Amygdala (tissue), 56 donors: ENCODE measurements at places on chromosomes 2 and 18.

GRCh38 chr2:20050104-20050645, 1.3 kb downstream of the LAPTM4A start:
- DNase-seq, result no peak

- no peak for DNase-seq
Observed at GRCh38 chr2:3246928-3247714, 130.5 kb downstream of the EIPR1 start.

- no peak for DNase-seq
Observed at GRCh38 chr18:7657937-7658336, 90.8 kb downstream of the PTPRM start.

DNA sequence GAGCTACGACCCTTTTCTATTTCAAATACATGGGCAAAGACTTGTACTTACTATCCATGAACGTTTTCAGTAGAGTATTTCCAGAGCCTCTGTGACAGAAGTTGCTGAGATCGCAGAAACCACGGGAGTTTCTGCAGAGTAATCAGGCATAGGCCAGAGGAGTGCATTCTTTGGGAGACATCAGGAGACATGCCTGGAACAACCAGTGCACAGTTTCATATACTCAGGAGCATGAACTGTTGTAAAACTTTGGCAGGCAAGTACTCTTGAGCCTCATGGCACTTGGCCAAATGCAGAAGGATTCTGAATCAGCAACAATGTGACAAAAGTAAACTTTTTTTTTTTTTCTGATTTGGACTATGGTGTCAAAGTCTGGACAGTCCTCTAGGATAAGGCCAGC, 307.1 kb downstream of the GRB14 start:
- no peak for DNase-seq

DNA sequence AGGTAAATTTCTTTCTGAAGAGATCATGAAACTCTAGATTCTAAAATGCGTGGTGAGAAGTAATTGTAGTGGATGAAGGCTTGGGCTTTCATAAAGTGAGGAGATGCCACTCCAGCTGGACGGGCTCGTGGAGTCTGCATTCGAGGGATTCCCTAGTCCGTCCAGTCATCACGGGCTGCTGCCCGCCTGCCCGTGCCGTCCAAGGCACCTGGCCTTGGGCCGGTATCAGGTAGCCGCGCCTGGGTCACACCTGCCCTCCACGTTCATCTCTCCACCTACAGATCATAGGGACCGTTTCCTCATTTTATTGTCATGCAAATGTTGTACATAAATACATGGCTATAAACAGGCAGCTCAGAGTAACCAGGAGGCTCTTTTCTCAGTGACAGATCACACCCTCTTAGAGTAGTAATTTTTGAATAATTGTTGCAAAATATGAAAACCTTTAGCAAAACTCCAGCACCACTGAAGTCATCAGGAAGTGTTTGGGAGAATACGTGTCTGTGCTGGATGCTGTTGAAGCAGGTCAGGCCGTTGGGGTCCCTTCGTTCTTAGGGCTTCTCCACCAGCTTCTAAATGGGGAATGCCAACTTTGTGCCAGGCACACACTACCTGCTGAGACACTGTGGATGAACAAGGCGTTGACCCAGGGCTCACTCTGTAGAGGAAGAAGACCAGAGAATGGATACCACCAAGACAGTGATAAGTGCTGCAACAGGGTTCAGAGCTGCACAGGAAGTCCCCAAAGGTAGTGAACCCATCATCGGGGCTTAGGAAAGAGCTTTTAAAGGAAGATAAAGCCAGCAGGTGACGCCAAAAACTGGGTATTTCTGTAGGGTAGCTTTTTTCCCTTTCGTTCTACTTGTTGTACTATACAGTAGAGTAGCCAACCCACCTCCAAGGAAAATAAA, 112.5 kb downstream of the FAM210A start:
- no peak for DNase-seq

DNA sequence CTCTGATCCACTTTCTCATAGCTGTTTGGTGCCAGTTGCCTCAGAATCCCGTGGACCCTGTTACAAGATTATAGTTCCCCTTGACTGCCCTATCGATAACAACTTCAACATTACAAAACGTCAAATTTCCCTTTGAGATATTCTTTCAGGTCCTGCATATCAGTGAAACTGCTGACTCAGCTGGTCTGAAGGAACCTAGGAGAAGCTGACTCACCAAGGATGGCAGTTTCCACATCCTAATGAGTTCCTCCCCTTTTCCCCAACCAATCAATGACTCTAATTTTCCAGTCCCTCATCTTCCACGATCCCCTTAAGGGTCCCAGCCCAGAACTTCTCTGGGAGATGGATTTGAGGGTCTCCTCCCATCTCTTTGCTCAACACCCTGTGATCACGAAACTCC, 27.6 kb upstream of the GNAL start:
- DNase-seq, result no peak

- DNase-seq, result no peak
Observed at GRCh38 chr2:70479816-70480215, 73.8 kb downstream of the TGFA start.

DNA sequence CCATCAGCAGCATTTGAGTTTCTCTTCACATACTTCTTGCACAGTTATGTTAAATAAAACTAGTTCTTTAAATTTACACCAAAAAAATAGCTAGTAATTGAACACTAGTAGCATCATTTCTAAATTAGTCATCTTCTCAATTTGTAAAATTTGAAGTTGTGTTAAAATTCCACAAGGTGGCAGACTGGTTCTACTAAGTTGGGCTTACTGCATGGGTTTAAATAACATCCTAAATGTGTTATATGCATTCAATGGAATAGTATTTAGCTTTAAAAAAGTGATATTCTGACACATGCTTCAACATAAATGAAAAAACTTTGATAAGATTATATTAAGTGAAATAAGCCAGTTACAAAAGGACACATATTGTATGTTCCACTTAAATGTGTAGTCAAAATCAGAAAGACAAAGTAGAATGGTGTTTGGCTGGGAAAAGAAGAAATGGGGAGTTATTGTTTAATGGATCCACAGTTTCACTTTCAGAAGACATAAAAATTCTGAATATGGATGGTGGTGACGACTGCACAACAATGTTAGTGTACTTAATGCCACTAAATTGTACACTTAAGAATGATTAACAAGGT, 28.7 kb upstream of the RPRD1A start:
- no peak for DNase-seq

GRCh38 chr2:241724975-241725870, 9.2 kb upstream of the D2HGDH start:
- no peak for DNase-seq

DNA sequence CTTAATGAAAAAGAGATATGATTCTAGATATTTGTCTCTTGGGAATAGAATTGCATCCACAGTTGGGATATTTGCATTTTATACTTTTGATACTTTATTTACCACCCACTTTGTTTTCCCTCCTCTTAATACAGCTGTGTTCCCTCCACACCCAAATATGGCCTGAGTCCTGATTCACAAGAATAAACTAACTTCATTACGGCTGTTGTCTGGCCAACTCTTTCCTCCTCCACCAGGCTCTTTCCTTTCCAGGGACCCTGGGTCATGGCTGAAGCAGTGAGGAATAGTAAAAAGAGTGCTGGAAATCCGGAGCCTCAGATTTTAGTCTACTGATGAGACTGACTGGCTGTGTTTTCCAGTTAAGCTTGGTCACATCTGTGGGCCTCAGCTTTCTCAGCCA, 48.4 kb upstream of the STAM2 start:
- DNase-seq, result no peak

DNA sequence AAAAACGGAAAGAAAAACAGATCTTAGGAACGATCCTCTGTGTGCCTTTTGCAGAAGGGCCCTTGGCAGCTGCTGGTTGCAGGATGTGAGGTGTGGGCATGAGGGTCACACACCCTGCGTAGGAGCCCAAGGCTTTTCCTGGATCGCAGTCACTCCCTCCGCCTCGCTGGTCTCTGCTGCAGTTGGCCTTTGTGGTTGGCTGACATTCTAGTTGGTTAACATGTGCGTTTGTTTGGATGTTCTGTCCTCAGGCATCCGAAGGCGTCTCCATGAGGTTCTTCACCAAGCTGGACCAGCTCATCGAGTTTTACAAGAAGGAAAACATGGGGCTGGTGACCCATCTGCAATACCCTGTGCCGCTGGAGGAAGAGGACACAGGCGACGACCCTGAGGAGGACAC, 61.7 kb downstream of the INPP5D start:
- no peak for DNase-seq

DNA sequence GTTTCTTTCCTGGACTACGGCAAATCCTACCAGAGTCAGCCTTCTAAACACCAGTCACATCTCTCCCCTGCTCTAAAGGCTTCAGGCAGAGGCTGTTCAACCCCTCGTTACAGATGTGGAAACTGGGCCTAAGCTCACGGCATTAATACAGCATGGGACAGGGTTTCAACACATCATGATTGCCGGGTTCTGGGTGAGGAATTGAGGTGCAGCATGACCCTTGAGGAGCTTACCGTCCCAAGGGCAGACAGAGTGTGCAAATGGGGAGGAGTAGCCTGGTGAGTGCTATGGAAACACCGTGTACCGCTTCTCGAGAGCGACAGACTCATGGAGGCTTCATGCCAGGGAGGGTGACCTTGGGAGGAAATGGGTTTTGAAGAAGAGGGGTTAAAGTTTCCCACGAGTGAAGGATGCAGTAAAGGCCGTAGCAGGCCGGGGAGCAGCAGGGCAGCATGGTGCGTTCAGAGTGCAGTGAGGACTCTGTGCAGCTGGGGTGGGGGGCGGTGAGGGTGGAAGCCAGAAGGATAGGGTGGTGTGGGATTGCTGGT, 51.1 kb downstream of the TGOLN2 start:
- DNase-seq, result no peak

GRCh38 chr18:3015851-3016250, 2.9 kb upstream of the LPIN2 start:
- DNase-seq, result no peak

DNA sequence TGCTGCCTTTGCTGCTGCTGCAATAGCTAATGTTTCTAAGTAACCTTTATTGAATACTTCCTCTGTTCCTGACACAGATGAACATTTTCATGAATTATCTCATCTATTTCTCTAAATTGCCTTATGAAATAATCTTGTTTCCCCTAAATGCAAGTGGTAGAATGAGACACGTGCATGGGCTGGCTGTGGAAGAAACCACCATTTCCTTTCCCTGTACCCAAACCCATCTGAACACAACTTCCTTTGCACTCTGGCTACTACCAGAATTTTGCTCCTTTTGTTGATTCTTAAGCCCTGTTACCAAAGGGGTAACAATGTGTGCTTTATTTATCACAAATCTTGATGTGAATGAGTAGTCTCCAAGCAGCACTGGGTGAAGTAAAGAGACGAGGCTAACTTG, 29.2 kb downstream of the AKAIN1 start:
- DNase-seq, result no peak
